Amniotic stem cell (primary cell): ENCODE measurements at places on chromosomes 7 and 10.

DNA sequence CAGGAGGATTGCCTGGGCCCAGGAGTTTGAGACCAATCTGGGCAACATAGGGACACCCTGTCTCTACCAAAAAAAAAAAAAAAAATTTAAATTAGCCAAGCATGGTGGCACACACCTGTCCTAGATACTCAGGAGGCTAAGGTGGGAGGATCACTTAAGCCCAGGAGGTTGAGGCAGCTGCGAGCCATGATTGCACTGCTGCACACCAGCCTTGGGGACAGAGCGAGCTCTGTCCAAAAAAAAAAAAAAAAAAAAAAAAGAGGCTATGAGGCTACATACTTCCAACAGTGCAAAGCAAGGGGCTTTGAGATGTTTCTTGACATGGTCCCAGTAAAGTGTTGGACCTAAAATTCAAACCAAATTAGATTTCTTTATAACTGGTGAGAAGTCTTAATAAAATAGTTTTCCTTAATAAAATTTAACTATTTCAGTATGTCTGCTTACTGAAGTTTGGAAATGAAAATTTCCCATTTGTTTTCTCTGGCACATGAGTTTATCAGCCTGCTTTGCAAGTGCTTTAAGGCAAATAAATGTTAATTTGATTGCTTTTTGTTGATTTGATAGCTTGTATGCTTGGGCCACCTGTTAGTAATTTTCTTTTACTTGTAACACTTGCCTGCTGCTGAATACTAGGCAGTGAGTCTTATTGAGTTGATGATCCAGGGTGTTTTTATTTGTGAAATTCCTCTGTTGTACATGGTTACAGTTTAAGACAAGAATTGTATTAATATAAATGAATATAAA, 16.1 kb downstream of the CALU start:
- DNase-seq: no peak

DNA sequence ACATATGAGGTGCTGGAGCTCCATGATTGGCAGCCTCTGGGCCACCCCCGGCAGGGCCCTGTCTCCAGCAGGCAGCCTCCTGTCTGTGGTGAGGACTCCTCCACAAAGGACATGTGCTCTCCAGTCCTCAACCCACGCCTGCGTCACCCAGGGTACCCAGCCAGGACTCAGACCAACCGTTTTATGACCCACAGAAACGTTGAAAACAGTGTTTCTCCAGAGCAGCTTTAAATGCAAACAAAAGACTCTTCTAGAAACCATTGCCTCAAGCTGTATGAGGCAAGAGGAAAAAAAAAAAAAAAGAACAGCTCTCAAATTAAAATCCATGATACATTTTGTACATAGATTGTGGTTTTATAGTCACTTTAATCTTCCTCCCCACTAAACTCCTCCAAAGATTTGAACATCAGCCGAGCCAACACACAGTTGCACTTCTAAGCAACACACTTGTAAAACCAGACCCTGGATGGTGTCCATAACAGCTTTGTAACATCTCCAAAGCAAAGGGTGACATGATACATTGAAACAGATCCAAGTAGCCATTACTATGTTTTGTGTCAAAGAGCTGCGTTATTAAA, 175.0 kb upstream of the LYZL2 start:
- no peak for DNase-seq

DNA sequence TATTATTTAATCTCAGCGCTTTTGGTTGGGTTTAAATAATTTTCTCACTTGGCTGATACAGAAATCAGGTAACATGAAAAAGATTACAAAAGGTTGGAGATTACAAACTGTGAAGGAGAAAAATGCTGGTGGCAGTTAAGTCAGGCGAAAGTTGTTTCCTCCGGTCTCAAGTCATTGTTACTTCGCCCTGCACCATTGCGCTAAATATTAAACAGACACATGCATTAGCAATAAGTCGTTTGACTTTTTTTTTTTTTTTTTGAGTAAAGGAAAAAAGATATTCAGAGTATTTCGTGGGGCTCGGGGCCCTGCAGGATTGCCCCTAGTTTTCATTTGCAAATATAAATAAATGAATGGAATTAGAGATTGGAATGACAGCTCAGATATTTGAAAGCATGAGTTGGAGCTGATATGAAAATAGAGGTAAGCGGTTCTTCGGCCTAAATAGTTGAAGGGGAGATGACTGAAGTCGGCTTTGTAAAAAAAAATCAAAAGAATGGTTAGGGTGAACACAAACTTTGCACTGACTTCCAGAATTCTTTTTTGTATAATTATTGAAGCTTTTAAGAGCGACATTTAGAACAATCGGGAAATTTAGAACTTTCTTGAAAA, 914 bp downstream of the SDHAF3 start:
- no peak for DNase-seq

GRCh38 chr10:1402816-1403507, 334.4 kb downstream of the ADARB2 start:
- no peak for DNase-seq

DNA sequence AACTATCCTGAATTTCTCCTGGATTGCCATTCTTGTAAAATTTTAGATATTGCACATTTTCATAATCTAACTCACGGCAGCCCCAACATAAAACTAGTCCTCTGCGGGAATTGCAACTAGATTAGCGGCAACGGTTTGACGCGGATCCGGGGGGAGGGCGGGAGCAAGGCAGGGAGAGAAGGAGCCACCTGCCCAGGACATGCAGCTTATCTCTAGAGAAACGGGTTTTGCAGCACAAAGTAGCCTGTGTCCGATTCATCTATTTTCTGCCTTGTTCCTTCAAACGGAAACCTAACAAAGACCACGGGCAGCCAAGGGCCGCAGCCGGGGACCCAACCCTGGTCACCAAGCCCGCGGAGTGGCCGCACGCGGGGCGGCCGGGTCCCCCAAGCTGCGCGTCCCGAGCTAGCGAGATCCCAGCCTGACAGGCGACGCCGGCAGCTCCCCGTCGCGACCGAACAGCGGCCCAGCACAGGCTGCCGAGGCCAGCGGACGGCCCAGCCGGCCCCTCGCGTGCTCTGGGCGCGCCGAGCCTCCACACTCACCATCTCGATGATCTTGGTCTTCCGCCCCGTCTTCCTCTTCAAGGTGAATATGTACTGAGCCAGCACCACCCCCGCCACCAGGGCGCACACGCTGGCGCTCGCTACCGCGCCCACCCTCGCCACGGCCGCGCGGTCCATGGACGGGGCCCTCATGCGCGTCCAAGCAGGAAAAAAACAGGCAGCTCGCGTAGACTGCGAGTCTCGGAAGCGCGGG, at the start of gene NT5C3A:
Gene NT5C3A (minus strand): TSS at position 754 of the 759 bp plus-strand sequence. CDS start 71 bp downstream, at position 683.
- DNase-seq: no peak

- DNase-seq: no peak
Measured at GRCh38 chr7:235576-236395, 43.4 kb downstream of the FAM20C start.

GRCh38 chr10:105351187-105351586, 710.1 kb downstream of the SORCS3 start:
- no peak for DNase-seq

DNA sequence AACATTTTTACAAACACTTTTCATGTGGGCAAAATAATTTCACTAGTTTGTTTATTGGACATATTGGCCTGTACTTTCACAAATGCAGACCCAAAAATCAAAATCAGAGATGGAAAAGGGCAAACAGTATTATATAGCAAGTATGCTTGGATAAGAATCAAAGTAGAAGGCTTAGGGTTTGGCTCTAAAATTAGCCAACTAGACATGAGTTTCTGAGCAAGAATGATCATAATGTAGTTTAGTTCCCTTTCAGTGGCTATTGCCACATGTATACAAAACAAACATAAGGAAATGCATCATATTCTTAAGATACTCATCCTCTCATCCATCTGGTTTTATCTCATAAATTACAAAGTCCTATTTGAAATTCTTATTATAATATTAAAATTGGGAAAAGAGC, 132.5 kb downstream of the IMMP2L start:
- no peak for DNase-seq

DNA sequence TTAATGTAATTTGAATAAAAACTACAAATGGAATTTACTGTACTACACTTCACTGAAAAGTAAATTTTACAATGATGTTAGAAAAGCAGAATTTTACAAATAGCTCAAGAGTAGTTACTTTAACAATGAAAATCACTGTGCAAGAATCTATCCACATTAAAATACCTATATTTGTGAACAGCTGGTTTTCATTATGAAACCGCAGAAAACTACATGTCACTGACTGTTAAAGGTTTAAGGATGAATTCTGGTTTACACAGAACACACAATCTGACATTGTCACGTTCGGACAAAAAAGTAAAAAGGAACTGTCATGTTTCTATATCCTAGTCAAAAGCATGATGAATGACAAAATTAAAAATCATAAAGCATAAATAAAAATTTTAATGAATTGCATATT, 415.3 kb upstream of the PRKCQ start:
- DNase-seq: no peak

- DNase-seq: no peak
Measured at GRCh38 chr7:149248777-149249176, 9.3 kb downstream of the ZNF212 start.

GRCh38 chr7:29866490-29866930, 60.2 kb downstream of the WIPF3 start:
- no peak for DNase-seq

- DNase-seq: no peak
Measured at GRCh38 chr10:119715628-119716505, 10.0 kb upstream of the INPP5F start.

DNA sequence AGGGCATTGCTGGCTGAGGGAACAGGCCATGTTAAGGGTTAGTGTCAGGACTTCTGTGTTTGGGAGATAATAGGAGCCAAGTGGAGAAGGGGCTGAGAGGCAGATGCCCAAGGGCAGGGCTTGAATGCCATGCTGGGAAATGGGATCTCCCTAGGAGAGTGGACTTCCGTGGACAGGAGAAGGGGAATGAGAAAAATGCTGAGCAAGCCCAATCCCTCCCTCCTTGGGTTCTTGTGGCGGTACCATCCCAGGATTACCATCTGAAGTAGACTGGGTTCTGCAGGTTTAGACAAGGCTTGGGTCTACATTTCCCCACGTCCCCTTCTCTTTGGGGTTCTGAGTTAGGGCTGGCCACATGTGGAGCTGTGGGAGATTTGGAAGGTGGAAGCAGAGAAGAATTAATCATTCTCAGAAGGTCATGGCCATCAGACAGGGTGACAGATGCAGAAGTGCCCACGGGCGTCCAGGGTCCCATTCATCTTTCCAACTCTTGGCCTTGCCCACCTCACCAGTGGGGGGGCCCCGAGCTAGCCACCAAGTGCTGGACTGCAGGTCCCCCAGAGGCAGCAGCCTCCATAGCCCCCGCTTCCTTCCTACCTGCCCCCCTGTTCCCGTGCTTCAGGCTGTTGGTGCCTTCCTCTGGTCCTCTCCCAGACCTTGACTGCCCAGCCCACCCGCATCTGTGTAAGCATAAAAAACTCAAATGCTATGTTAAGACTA, 354.8 kb downstream of the RPS24 start:
- no peak for DNase-seq

DNA sequence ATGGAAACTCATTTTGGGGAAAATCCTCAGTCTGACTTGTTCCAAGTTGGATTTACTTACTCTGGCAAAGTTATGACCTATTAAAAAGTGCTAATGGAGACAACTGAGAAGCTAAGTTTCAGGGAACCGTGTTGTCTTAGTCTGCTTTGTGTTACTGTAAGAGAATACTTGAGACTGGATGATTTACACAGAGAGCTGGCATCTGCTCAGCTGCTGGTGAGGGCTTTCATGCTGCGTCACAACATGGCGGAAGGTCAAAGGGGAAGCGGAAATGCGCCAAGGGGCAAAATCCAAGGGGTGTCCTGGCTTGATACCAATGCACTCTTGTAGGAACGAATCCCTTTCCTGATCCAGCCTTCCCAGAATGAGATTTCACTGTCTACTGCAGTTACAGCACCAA, 46.4 kb downstream of the MTURN start:
- no peak for DNase-seq

- no peak for DNase-seq
Measured at GRCh38 chr10:3398825-3399646, 226.5 kb upstream of the PITRM1 start.

GRCh38 chr10:47047577-47048525, 136.6 kb downstream of the PTPN20 start:
- peak; percentile 24 for DNase-seq

DNA sequence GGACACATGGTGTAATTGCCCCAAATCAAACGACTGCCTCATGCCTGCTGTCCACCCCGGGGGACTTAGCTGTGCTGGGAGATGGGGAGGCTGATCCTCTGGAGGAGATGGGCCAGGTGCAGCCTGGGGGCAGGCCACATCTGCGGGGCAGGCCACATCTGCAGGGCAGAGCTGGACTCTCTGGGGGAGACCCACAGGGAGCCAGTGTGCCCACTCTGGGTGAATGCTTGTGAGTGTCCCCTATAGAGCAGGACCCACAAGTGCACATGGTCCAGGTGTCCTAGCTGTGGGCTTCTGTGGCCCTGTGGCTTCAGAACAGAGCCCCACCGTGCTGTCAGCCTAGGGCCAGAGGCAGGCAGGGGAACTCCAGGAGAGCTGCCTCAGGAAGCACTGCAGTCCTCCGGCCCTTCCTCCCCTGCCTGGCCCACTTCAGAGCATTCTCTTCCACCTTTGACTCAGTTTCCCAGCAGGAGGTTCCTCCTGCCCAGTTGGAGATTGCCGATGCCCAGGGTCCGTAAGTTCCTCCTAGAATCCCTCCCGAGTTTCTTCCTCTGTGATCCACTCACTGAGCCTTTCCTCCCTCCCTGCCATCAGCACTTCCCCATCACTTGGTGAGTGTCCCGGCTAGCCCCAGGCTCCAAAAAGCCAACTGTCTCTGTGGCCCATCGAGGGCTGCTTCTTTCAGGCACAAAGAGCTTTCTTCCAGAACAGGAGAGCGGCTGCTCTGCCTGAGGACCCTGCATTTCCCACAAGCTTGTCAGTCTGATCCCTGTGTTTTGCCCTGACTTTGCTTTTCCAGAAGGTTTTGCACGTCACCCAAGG, 50.3 kb downstream of the ADCYAP1R1 start:
- no peak for DNase-seq

GRCh38 chr10:131733596-131733995, 167.2 kb upstream of the PPP2R2D start:
- no peak for DNase-seq

DNA sequence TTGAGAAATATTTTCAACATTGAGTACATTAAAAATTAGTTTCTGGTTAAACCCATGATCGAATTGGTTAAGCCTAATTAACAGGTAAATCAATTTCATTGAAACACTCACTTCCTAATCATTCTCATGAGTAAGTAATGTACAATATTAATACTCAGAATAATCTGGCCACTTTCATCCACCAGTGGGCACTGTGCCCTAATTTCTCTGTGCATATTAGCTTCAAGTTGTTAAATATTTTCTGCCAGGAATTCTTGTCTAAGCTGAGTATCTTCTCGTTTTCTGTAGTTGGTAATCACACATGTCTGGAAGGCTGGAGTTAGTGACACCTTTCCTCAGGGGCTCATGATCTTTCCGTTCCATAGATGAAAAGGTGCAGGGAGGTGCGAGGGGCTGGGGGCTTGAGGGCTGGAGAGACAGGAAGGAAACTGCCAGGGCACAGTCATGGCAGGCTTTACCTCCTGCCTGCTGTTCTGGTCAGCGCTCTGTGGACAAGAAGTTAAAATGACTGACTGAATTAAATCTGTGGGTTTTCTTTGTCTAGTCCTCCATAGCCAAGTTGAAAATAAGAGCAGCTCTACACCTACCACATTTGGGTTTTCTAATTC, 71.9 kb downstream of the WIPF3 start:
- peak; percentile 16 for DNase-seq

GRCh38 chr7:121073463-121074099, 85.1 kb downstream of the CPED1 start:
- DNase-seq: no peak
